ENCODE measurements at places on chromosomes 6 and 20. TPM values are rescaled to one million over a fixed set of nuclear protein-coding genes. Genes with fewer than 3 reads are reported as not detected.

GRCh38 chr6:84197708-84198107 lies 29.7 kb downstream of the CEP162 start:
- DNase-seq, result no peak

GRCh38 chr6:130535242-130535641 lies 169.4 kb downstream of the TMEM200A start:
- DNase-seq, result no peak

DNA sequence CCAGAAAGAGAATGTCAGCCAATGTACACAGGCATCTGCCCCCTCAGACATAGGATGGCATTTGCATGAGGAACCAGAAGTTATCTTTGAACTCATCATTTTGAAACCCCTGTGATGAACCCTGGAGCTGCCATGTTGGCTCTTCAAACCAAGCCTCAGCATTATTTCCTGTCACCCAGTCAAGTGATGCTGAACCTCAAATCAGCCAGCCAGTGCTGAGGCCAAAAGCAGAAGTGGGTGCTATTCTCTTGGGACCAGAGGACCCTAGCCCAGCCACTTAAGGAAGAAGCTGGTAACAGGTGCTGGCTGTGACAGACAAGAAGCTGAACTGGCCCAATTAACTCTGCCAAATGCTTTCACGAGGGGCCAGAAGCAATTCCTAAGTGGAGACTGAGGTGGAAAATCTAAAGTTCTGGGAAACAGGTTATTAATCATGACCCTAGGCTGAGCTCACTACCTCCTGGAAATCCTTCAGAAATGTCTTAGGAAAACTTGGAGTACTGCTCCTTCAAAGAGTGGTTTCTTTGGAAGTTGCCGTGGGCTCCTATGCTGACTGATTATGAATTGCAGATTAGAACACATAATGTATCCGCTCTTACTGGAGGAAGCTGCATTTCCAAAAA lies 4.0 kb downstream of the PKIG start:
- DNase-seq, result no peak

The ADGRB3 gene
- 2.0 TPM for total RNA-seq

The BPIFA2 gene
- not detected for total RNA-seq
